ENCODE measurements at places on chromosomes 12 and 14. TPM values are rescaled to one million over a fixed set of nuclear protein-coding genes. Genes with fewer than 3 reads are reported as not detected.

IAPP gene
- not detected for total RNA-seq

GPR84 gene
- total RNA-seq = 1.6 TPM

RERG gene
- total RNA-seq = 107 TPM

MGAT4C gene
- 4.6 TPM for total RNA-seq

DNA sequence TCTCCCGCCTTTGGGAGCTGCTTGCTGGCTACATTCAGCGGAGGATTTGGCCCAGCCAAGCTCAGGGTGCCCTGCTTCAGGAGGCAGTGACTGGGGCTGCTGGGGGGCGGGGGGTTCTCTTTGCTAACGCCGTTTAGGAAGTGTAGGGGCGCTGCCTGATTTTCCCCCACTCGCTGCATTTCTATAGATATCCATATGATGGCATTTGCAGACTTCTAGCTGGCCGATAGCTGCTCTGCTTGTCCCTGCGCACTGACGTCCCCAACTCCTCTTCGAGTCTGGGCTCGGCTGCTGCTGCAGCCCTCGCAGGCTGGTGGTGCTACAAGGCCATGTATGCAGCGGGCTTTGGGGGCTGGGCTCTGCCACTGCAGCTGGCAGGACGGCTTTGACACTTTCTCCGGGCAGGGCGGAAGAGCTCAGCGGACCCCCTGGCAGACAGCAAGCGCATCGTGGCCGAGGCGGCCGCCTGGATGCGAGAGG, 3.1 kb downstream of the LRFN5 start:
- no peak for DNase-seq

DNA sequence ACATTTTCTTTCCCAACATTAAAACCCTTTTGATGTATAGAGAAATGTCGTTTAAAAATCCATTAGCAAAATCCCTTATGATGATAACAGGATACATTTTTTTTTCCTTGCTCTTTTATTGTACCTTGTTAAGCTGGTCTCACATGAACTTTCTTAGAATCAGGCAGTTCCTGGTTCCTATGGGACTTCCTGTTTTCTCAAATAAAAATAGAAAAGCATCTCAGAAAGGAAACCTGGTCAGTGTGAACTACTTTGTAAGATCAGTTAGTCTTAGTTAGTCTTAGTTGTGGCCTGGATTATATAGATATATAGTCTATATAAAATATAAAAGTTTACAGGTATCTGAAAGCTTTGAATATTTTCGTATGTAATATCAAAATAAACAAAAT, 40.3 kb downstream of the LEMD3 start:
- no peak for DNase-seq

- no peak for DNase-seq
These were observed 10.9 kb upstream of the IL22 start for GRCh38 chr12:68264158-68264855.

GRCh38 chr12:78797196-78797931, 67.2 kb upstream of the SYT1 start:
- no peak for DNase-seq

GRCh38 chr14:95316821-95317220, 2.9 kb downstream of the CLMN start:
- peak; percentile 41 for DNase-seq

DNA sequence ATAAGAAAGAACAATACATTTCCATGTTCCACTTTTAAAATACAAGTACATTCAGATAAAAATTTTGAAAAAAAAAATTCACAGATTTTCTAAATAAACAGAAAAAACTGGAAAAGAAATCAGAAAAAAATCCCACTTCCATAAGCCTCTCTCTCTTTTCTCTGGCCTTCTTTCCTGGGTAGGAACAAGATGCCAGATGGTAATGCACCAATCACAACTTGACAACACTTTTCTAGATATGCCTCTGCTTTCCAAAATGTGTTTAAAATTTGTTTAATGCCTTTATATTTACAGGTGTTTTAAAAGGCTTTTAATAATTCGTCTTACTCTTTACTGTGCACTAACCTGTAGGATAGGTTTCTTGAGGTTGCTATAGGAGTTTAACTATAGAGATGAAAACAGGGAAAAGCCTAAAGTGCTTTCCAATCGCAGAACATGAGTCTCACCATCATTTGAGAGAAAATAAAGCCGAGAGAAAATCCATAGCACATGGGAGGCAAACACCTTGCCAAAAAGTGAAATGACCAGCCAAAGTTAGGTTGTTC, 74.2 kb downstream of the TMTC1 start:
- no peak for DNase-seq

DNA sequence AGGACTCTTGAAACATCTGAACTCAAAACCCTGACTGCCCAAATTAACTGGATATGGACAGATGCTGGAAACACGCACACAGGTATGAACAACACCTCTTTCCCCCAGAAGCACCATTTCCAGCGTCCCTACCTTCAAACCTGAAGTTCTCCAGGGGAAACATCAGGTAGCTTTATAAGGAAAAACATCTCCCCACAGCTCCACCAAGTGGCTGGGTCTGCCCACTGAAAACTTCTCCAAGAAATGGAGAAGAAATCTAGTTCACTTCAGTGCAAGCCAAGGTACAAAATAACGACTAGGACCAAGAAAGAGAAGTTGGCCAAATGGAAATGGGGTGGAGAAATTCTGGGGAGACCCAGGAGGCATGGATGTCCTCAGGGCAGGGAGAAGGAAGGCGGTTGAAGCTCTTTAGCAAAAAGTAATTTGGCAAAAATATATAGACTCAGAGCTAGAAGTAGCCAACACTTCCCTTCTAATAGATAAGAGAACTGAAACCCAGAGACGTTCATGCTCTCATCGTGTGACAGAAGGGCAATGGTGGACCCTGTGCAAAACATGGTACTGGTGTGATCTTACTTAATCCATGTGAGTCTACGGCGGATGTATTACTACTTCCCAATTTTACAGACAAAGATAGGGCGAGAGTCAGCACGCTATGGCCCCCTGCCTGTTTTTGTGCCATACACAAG, 10.5 kb upstream of the NUAK1 start:
- no peak for DNase-seq

DNA sequence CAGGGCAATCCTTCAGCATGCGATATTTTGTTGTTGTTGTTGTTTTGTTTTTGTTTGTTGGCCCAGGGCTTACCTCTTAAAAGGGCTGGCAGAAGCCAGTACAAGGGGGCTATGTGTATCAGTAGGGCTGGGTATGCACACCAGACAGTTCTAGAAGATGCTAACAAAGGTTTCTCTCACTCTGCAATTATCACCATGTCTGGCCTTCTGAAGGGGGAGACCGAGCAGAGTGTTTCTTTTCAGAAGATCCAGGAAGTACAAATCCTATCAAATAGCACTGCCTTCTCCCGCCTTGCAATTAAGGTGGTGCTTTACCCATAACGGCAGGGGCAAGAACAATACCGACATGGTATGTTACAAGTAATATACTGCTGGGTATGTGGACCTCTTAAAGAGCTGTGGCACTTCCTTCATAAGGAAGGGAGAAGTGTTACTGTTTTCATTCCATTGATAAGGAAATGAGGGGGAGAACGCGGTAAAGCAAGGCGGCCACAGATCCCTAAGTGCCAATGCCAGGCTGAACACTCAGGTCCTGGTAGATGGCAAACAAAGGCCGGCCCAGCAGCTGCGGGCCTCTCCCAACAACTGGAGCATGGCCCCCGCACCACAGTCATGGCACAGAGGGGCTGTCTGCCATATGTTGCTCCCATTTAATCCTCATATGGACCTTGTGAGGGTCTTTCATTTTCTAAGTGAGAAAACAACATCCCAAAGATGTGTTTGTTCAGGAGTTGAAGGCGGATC, 19.2 kb upstream of the CACNA2D4 start:
- DNase-seq = no peak
